ENCODE measurements at places on chromosomes 6 and 20.
A peak's percentile ranks its signal among the peaks of the same experiment; 100 is the strongest.

- no peak for DNase-seq
Observed at GRCh38 chr20:20083807-20084206, 31.5 kb downstream of the CFAP61 start.

GRCh38 chr20:25046736-25047666 is 10.9 kb downstream of the ACSS1 start:
- no peak for DNase-seq

GRCh38 chr20:18176318-18176785 is 38.7 kb downstream of the KAT14 start:
- no peak for DNase-seq

- no peak for DNase-seq
Observed at GRCh38 chr20:13037727-13038126, 29.0 kb downstream of the SPTLC3 start.

- DNase-seq, result no peak
Observed at GRCh38 chr6:106124437-106125430, 38.6 kb downstream of the PRDM1 start.

GRCh38 chr6:129730477-129731165 is 20.6 kb upstream of the ARHGAP18 start:
- DNase-seq, result no peak

GRCh38 chr6:151494235-151494935 is 568 bp downstream of the CCDC170 start:
- DNase-seq, result no peak

- DNase-seq, result peak; percentile 63
Observed at GRCh38 chr6:150600301-150601017, 774 bp downstream of the PLEKHG1 start.

DNA sequence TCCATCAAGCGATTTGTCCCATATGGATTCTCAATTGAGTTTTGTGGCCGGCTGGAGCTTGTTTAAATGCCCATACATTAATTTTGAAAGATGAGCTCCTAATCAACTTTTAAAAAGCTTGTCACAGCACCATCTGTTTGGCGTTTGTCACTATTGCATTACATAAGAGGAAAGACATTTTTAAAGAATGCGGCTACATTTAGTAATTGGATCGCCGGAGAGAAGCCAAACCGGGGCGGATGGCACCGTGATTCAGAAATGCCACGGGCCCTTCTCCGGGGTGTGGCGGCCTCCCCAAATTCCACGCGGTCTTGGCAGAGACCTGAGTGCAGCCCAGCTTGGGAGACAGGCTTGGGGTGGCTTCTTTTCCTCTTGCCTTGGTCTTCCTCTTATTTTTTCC is 67.7 kb upstream of the ZNFX1 start:
- no peak for DNase-seq

GRCh38 chr6:41689171-41690008 is 46.0 kb downstream of the TFEB start:
- DNase-seq, result no peak

DNA sequence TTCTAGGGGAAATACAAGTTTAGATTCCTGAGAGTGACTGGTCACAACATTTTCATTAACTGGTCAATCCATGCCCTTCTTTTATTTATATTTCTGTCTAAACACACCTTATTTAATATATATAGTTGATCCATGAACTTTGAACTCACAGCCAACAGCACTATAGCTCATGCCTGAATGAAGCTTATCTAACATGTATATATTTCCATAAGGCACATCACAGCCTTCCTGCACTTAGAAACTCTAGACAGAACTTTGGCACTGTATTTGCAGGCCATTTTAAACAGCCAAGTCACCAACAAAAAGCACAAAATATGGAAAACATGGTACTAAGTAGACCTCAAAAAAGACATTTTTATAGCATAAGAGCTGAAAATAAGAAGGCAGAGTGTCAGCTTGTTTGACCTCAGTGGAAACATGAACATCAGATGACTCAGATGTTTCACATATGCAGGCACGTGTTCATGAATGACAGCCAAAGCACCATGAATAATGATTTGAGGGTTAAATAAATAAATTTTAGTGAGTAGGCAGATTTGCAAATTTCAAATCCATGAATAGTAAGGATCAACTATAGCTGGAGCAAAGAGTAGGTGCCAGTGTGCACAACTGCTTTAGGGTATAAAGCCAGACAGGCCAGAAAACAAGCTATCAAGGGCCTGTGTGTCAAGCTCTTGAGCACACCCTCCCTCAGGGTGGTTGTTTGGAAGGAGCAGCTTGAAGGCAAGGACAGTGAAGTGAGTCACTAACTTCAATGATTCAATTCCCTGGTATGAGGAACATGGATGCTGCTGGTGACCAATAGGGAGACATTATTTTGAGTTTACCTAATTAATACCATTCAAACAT is 88.9 kb upstream of the NT5E start:
- no peak for DNase-seq

DNA sequence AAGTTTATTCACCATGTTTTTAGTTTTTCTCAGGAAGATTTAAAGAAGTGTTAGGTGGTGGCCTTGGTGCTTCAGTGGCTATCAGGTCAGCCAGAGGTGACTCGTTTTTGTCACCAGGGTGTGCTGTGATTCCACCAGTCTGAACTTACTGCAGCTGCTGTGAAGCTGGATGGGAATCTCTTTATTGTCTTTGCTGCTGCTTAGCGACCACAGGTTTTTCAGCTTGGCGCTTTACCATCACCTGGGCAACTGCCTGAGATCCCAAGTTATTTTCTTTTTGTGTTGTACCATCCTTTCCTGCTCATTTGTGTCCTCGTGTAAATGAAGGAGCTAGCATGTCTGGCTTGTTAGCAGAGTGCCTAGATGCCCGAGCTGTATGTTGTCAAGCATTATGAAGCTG is 146.9 kb downstream of the MACROD2 start:
- DNase-seq, result no peak

GRCh38 chr20:1563598-1563997 is 6.1 kb upstream of the SIRPD start:
- DNase-seq, result no peak

DNA sequence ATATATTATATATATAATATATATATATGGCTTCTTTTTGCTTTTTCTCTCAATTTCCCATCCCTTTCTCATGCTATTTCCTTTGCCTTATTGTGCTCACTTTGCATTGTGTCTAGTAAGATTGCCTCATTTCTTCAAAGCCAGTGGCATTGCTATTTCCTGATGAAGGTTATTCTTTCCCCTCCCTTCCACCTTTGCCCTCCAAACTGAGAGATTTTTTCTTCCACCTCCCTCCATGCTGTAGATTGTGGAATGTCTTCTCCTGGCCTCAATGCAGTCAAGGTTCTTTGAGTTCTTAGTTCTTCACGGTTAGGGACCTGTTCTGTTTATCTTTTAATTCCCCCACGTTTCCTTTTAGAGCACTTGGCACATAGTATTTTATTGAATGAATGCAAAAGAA is 17.2 kb downstream of the SH3BGRL2 start:
- DNase-seq, result no peak

DNA sequence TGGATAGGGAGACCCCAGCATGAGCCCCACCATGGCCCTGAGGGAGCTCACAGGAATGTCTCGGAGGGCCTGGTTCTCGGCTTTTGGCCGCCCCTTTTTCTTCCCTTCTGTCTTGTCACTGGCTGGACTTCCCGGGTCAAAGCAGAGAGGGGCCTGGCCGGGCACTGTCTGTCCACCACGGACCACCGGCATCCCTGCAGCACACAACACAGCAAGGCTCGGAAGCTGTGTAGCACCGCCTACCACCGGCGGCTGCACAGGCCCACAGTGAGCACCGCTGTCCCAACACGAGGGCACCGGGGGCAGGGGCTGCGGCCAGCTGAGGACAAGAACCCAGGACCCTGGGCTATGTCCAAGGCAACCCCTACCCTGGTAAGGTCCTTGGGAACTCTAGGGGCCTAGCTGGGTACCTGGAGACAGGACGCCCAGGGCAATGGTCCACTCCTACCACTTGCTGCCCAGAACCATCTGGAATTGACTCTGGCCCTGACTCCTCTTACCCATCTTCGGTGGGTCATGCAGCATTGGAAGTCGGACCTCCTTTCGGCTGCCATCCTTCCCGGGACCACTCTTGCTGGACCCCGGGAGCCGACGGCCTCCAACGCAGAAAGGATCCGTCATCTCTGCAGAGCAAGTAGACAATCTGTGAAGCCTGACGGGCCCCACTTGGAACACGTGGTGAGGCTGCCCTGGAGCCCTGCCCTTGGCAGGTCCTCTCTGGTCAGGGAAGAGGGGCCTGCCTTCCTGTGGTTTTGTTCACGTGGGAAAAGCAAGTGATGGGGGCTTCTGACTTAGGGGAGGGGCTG is 2.2 kb downstream of the ZNF512B start:
- no peak for DNase-seq

- DNase-seq, result no peak
Observed at GRCh38 chr6:166809721-166810120, 146.6 kb downstream of the RNASET2 start.

DNA sequence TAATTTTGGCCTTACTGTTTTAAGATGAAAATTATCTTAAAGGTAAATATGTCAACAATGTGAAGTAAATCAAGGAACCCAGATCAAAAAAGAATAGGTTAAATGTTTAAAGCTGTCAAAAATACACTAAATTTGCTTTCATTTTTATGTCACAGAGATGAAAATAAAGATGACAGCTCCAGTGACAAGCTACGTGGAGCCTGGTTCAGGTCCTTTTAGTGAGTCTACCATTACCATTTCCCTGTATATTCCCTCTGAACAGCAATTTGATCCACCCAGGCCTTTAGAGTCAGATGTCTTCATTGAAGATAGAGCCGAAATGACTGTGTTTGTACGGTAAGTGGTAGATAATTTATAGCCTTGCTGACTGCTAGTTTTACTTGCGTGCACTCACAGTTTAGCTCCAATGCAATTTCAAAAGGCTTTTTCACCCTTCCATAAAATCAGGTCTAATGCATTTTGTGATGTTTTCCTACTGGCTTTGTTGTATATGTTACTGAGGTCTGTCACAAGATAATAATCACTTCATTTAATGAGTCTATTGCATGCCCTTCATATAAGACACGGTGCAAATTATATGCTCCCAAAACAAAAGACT is 1.9 kb downstream of the HEBP2 start:
- no peak for DNase-seq

DNA sequence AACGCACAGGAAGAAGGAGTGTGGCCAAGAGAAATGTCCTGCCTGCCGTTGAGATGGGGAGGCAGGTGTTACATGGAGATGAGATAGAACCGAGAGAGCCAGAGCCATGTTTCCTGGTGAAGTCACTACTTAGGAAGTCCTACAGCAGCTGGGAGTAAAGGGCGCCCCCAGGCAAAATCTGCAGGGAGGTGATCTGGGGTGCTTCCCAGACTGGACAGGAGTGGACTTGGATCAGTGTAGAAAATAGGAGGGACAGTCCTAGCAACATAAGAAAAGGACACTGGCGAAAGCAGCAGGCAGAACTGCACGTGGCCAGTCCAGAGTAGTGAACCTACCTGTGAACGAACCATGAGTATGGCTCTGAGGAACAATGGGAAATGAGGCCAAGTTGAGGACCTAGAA is 85.3 kb downstream of the CD164 start:
- DNase-seq, result no peak

GRCh38 chr6:148464319-148465010 is 121.8 kb downstream of the SASH1 start:
- DNase-seq, result peak; percentile 17

- DNase-seq, result no peak
Observed at GRCh38 chr6:140061110-140062042, 686.9 kb upstream of the CITED2 start.

Data from activated T-helper 9 cell treated with anti-CD3 and anti-CD28 coated beads, Interleukin-2, amount 50 U/mL, for 16 hours (primary cell).